ENCODE measurements at places on chromosomes 11 and 22. TPM values are rescaled to one million over a fixed set of nuclear protein-coding genes. Genes with fewer than 3 reads are reported as not detected.

The LMF2 gene
- 94.3 TPM for total RNA-seq

The INTS4 gene
- total RNA-seq = 30.1 TPM

The RAG2 gene
- total RNA-seq = not detected

The OR2AT4 gene
- 0.11 TPM for total RNA-seq

The CALCA gene
- total RNA-seq = 4.1 TPM

The HTR3B gene
- not detected for total RNA-seq

The FAM227A gene
- total RNA-seq = 1.0 TPM

The MEI1 gene
- 7.4 TPM for total RNA-seq

The SMTNL1 gene
- total RNA-seq = not detected

The ARHGAP1 gene
- 94.5 TPM for total RNA-seq

Measured in prostate gland (tissue), 2 donors.